ENCODE measurements at places on chromosomes 5 and 9. TPM values are rescaled to one million over a fixed set of nuclear protein-coding genes. Genes with fewer than 3 reads are reported as not detected.

Gene FCN2
- not detected for total RNA-seq

Gene MAP1B
- 28.3 TPM for total RNA-seq

Gene RELL2
- 3.9 TPM for total RNA-seq

Gene F2RL2
- 3.7 TPM for total RNA-seq

Gene VLDLR
- 20.8 TPM for total RNA-seq

Gene PPP6C
- 27.0 TPM for total RNA-seq

Gene FAM81B
- total RNA-seq: not detected

Gene HRCT1
- 0.32 TPM for total RNA-seq
